MCF 10A (cell line): ENCODE measurements at places on chromosomes 16 and 17.
A peak's percentile ranks its signal among the peaks of the same experiment; 100 is the strongest.

- no peak for DNase-seq
Measured at GRCh38 chr16:4938683-4939030, 1.7 kb upstream of the PPL start.

DNA sequence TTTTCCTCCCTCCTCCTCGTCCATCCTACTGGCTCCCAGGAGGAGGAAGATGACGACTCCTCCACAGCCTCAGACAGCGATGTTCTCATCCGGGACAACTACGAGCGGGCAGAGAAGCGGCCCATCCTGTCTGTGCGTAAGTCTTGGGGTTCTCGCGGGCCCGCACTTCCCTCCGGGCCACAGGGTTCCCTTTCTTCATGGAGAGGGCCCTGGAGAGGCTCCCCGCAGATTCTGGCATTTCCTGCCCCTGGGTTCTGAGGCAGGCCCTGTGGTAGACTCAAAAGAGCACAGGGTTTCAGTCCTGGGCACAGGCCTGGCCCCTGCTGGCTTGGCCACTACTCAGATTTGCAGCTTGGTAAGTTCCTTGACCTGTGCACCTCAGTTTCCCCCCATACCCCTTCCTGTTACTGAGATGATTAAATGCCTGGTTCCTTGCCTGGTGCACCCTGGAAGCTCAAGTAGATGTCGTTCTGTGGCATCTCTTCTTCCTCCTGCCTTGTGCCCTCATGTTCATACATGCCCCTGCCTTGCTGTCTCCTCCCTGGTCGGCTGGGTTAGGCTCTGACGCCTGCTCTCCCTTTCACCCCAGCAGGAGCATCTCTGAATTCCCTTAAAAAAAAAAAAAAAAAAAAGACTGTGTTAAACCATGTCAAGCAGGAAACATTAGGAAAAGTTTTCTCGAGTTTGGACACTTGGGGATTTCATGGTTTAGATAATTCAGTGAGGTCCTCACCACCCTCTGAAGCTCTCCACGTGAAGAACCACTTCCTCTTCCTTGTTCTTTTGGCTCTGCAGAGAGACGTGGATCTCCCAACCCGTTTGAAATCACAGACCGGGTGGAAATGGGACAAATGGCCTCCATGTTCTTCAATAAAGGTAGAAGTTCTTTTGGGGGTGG is 14.3 kb upstream of the NAT9 start:
- no peak for DNase-seq

DNA sequence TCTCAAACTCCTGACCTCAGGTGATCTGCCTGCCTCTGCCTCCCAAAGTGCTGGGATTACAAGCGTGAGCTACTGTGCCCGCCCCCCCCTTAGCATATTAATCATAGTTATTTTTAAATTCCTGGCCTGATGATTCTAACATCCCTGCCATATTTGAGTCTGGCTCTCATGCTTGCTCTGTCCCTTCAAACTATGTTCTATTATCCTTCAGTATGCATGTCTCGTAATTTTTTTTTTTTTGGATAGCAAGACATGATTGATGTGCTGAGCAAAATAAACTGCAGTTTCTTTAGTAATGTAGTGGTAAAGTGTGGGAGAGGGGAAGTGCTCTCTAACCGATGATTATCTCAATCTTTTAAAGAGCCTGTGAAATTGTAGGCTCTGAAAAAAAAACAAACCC is 34.3 kb upstream of the TMEM92 start:
- no peak for DNase-seq

DNA sequence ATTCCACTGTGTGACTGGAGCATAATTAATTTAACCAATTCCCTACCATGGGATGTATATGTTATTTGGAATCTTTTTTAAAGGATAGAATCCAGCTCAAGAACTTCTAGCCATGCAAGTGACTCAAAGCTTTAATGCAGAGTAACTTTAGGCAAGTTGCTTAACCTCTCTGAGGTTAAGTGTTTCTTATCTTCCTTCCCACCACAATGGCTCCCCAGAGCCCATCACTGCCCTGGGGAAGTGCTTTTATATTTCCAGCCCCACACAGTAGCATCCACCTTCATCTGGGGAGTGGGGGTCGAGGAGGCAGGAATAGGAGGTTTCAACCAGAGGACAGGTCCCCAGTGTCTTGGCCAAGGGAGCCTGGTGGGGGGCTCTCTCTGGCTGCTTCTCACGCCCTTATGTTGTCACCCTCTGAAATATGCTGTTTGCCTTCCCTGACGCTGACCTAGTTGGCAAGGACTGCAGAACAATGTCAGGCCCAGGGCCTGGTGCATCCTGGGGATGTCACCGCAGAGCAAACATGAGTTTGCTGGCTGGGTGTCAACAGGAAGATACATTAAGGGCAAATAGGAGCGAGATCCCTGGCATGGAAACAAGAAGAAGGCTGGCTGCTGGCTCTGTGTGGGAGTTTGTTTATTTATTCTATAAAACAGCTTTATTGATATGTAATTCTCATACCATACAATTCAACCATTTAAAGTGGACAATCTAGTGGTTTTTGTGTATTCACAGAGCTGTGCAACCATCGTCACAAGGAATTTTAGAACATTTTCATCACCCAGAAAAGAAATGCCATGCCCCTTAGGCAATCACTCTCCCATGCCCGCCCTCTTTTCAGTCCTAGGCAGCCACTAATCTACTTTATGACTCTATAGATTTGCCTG is 46.6 kb upstream of the WSB1 start:
- DNase-seq = peak; percentile 95

GRCh38 chr17:9268546-9268945 is 247.2 kb downstream of the NTN1 start:
- DNase-seq = no peak

DNA sequence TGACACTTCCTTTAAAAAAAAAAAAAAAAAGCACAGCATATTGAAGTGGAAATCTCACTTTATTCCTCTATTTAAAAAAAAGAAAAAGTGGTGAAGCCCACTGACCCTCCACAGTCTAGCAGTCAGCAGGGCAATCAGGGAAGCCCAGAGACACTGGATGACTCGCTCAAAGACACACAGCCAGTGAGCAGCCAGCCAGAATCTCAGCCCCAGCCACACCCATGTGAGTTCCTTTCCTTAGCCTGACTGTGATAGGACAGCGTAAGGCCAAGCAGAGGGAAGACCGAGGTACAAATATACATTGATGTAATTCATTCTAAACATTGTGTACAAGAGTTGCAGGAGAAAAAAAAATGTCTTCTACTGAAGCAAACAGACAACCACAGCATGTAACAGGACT is 22.5 kb downstream of the XPO6 start:
- peak; percentile 47 for DNase-seq

DNA sequence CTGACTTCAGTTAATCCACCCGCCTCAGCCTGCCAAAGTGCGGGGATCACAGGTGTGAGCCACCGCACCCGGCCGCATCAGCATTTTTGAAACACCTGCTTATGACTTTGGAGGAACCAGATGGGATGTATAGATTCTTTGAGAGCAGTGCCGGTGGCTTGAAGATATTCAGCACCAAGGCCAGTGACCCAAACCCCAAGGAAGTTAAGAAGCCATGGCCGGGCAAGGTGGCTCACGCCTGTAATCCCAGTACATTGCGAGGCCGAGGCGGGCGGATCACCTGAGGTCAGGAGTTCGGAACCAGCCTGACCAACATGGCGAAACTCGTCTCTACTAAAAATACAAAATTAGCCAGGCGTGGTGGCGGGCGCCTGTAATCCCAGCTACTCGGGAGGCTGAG is 43.9 kb downstream of the TRARG1 start:
- DNase-seq = no peak
